CD8-positive, alpha-beta memory T cell (primary cell): ENCODE measurements at places on chromosomes 12 and 14. TPM values are rescaled to one million over a fixed set of nuclear protein-coding genes. Genes with fewer than 3 reads are reported as not detected.

DNA sequence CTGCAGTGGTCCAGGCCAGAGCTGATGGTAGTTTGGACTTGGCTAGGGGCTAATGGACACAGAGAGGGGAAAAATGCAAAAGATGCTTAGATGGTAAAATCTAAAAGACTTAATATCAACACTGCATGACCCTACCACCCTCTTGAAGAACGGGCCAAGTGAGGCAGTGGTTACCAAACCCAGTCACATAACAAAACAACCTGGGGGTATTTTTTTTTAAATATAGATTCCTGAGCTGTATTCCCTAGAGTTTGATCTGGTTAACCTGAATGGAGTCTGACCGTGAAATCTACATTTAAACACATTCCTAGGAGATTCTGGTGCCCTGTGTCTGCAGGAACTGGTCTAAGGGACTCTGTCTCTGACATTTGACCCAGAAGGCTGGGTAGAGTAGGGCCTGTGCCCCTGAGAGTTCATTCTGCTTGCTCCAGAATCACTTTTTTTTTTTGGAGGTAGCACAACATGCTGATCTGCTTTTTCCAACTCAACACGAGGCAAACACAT lies 15.7 kb downstream of the ABHD4 start:
- peaks cover 7% of the 10 kb centered on the region for H3K36me3 ChIP-seq
- no peak overlapping the region for H3K4me3 ChIP-seq
- no peaks in the 10 kb centered on the region for H3K4me1 ChIP-seq
- no peak for DNase-seq

- no peaks in the 10 kb centered on the region for H3K27me3 ChIP-seq
- no peak overlapping the region for H3K4me3 ChIP-seq
- no peak for DNase-seq
- H3K4me1 ChIP-seq: no peaks in the 10 kb centered on the region
Measured at GRCh38 chr12:450438-450837, 9.3 kb upstream of the B4GALNT3 start.

TAS2R46 gene
- 0.55 TPM for total RNA-seq

TAS2R8 gene
- total RNA-seq: not detected

DNA sequence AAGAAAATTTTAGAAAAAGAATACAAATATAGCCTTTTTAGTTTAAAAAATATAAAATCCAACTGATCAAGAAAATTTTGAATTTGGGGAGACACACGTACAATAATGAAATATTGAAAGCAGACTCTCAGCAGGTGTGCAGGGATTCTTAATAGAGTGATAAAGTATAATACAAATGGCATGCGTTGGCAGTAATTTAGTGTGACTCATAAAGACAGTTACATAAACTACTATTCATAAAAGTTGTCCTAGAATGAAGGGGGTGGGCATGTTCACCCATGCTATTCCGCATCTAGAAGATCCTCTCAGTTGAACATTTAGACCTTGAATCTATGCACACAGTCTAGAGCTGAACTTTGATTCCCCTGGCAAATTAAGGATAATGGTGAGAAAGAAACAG lies 200.4 kb upstream of the AVPR1A start:
- no peak for DNase-seq
- H3K36me3 ChIP-seq: no peaks in the 10 kb centered on the region
- no peak overlapping the region for H3K27ac ChIP-seq
- no peak overlapping the region for H3K4me3 ChIP-seq
- H3K27me3 ChIP-seq: no peaks in the 10 kb centered on the region
- H3K4me1 ChIP-seq: no peaks in the 10 kb centered on the region

- H3K4me1 ChIP-seq: no peaks in the 10 kb centered on the region
- DNase-seq: no peak
- no peak overlapping the region for H3K27ac ChIP-seq
- H3K27me3 ChIP-seq: no peaks in the 10 kb centered on the region
Measured at GRCh38 chr14:101371799-101372793, 189.2 kb upstream of the DIO3 start.

- no peaks in the 10 kb centered on the region for H3K4me1 ChIP-seq
- H3K27me3 ChIP-seq: no peaks in the 10 kb centered on the region
- H3K27ac ChIP-seq: no peak overlapping the region
Measured at GRCh38 chr12:106341086-106341877, 16.3 kb upstream of the POLR3B start.

ANKRD33 gene
- not detected for total RNA-seq

SNX6 gene
- total RNA-seq: 67.1 TPM

SRRM4 gene
- not detected for total RNA-seq

GRCh38 chr14:39665075-39665475 lies 232.8 kb upstream of the FBXO33 start:
- DNase-seq: no peak
- peaks cover 16% of the 10 kb centered on the region for H3K4me1 ChIP-seq
- no peaks in the 10 kb centered on the region for H3K36me3 ChIP-seq
- no peak overlapping the region for H3K27ac ChIP-seq

- H3K27me3 ChIP-seq: no peaks in the 10 kb centered on the region
- H3K27ac ChIP-seq: no peak overlapping the region
- no peak for DNase-seq
- H3K4me3 ChIP-seq: no peak overlapping the region
Measured at GRCh38 chr14:100091386-100091785, 26.2 kb downstream of the EVL start.

GRCh38 chr12:16730772-16731171 lies 124.8 kb upstream of the LMO3 start:
- H3K4me3 ChIP-seq: no peak overlapping the region
- no peaks in the 10 kb centered on the region for H3K4me1 ChIP-seq
- H3K27me3 ChIP-seq: no peaks in the 10 kb centered on the region
- no peak overlapping the region for H3K27ac ChIP-seq
- H3K36me3 ChIP-seq: no peaks in the 10 kb centered on the region

CDCA4 gene
- total RNA-seq: 76.7 TPM

DNA sequence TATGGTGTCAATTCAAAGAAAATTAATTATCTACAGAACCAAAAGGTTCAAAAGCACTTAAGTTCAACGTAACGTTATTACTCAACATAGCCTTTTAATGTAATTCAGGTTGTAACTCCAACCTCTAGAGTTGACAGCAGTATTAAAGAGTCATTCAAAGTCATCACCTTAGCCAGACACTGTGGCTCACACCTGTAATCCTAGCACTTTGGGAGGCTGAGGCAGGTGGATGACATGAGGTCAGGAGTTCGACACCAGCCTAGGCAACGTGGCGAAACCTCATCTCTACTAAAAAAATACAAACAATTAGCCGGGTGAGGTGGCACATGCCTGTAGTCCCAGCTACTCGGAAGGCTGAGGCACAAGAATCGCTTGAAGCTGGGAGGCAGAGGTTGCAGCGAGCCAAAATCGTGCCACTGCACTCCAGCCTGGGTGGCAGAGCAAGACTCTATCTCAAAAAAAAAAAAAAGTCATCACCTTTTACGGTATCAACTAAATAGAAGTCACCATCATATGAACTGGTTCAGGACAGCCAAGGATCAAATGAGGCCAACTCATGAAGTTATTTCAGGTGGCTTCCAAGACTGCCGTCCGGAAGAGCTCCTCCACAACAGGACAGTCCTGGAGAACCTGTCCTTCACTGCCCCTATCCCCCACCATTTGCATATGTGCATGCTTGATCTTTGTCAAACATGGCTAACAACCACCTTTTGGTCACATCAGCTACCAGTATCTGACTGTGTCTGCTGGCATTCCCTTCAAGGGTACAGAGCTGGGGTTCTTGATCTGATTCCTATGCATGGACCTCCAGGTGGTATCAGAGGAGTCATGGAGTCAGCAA lies 4.2 kb downstream of the PPTC7 start:
- no peaks in the 10 kb centered on the region for H3K27me3 ChIP-seq
- H3K4me1 ChIP-seq: peaks cover 78% of the 10 kb centered on the region
- no peaks in the 10 kb centered on the region for H3K36me3 ChIP-seq
- DNase-seq: peak; percentile 51

- H3K4me3 ChIP-seq: no peak overlapping the region
- no peaks in the 10 kb centered on the region for H3K36me3 ChIP-seq
- H3K4me1 ChIP-seq: no peaks in the 10 kb centered on the region
- DNase-seq: no peak
Measured at GRCh38 chr12:31037931-31038330, 35.7 kb upstream of the DDX11 start.

- H3K27me3 ChIP-seq: no peaks in the 10 kb centered on the region
- no peak overlapping the region for H3K4me3 ChIP-seq
- H3K27ac ChIP-seq: no peak overlapping the region
Measured at GRCh38 chr12:80183939-80184338, 84.6 kb downstream of the OTOGL start.

SYCP3 gene
- 0.27 TPM for total RNA-seq

GRCh38 chr12:50641566-50641965 lies 122.3 kb upstream of the ATF1 start:
- no peaks in the 10 kb centered on the region for H3K4me1 ChIP-seq
- H3K27me3 ChIP-seq: no peaks in the 10 kb centered on the region
- no peaks in the 10 kb centered on the region for H3K36me3 ChIP-seq
- no peak overlapping the region for H3K4me3 ChIP-seq
- no peak for DNase-seq

GRCh38 chr12:9343731-9344130 lies 135.5 kb upstream of the PZP start:
- H3K27me3 ChIP-seq: no peaks in the 10 kb centered on the region
- H3K4me1 ChIP-seq: peaks cover 48% of the 10 kb centered on the region
- no peak for DNase-seq

DNA sequence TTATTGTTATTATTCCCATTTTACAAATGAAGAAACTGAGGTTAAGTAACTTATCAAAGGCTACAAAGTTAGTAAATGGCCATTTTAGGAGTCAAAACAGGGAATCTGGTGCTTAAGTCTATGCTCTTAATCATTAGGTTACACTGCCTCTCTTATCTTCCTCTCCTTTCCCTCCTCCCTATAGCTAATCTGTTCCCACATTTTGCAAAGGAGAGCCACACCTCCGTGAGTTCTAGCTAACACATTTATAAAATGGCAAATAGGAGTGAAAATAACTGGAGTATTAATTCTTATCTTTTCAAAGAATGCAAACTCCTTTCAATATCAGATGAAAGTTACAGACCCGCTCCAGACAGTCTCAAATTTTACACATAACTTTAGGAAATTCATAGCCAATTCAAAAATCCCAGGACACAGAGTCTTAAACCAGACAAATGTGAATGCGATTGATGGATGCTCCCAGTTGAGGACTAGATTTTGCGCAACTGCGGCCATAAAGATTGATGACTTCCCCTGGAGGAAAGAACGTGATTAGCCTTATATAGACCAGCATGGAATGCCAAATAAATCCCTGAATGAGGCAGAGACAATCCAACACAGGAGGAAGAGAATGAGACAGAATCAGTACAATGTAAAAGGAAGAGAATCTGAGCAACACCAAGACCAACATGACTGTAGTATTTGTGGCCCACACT lies 225.0 kb upstream of the ARID2 start:
- no peak overlapping the region for H3K4me3 ChIP-seq
- H3K4me1 ChIP-seq: no peaks in the 10 kb centered on the region
- no peaks in the 10 kb centered on the region for H3K27me3 ChIP-seq
- DNase-seq: no peak

LRTM2 gene
- 0.24 TPM for total RNA-seq

DNA sequence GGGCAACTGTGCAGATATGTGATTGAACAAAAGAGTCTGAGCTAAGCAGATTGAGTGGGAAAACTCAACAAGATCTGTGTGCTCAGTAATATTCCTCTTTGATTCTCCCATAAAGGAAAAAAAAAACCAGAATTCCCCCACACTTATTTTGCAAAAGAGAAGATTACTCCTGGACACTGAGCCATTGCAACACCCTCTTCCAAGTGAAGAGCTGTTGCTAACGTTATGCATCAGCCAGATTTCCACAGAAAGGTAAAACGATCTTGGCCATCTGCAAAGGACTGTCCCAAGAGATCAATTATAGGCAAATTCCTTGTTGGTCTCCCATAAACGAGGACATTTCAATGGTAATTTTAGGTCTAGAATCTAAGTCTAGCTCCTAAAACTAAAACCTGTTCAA lies 587.7 kb downstream of the C12orf50 start:
- no peaks in the 10 kb centered on the region for H3K36me3 ChIP-seq
- no peak overlapping the region for H3K27ac ChIP-seq
- no peak overlapping the region for H3K4me3 ChIP-seq
- DNase-seq: no peak

P2RX7 gene
- 4.3 TPM for total RNA-seq

DNA sequence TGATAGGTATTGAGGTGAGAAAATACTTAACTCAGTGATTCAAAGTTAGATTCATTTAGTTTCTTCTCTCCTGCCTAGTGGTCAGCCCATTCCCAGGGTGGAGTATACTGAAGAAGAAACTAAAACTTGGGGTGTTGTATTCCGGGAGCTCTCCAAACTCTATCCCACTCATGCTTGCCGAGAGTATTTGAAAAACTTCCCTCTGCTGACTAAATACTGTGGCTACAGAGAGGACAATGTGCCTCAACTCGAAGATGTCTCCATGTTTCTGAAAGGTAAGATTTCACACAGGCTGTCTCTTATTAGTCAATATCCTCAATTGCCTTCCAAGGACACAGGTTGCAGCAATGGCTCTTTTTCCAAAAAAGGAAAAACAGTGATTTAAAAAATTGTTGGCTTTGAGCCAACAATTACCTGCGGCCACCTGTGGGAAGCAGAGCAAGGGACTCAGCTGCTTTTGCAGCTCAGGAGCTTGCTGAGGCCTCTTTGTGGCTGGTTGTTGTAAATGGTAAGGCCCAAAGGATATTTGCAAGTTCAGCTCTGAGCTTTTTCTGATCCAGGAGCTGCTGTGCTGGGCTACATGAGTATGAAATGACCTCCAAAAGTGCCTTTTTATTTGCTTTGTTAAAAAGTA lies 33.9 kb downstream of the TPH2 start:
- no peak overlapping the region for H3K4me3 ChIP-seq
- H3K27me3 ChIP-seq: no peaks in the 10 kb centered on the region
- no peak for DNase-seq
- no peaks in the 10 kb centered on the region for H3K4me1 ChIP-seq
- no peaks in the 10 kb centered on the region for H3K36me3 ChIP-seq

DNA sequence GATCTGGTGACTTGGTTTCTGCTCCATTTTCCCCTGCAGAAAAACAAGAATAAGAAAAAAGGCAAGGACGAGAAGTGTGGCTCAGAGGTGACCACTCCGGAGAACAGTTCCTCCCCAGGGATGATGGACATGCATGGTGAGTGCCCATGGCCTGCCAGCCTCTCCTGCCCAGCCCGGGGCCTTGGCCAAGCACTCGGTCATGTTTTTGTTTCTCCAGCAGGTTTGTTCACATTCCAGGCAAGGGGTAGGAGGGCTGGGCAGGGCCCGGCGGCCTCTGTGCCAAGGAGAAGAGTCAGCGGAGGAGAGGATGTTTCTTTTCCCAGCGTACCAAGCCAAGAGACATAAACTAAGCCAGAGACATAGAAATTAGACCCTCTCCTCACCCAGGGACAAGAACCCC lies 13.6 kb downstream of the BCL7A start:
- no peak overlapping the region for H3K4me3 ChIP-seq
- H3K27me3 ChIP-seq: no peaks in the 10 kb centered on the region
- H3K4me1 ChIP-seq: no peaks in the 10 kb centered on the region
- no peak for DNase-seq

DNA sequence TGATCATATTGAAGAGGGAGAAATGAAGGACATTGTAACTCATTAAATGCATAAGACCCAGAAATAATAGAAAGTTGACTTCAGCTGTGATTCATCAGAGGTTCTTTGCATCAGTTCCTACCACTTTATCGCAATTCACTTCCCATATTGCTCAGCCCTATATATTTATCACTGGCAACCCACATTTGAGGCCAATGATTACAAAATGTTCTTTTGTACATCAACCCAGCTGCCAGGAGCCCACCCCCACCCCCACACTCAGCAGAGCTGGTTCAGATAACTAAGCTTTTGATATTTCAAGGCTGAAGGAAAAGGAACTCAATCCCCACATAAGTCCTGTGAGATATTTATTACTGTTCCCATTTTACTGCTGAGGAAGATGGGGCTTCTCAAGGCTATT lies 51.2 kb upstream of the TMPO start:
- no peak for DNase-seq
- H3K27me3 ChIP-seq: no peaks in the 10 kb centered on the region
- H3K4me3 ChIP-seq: no peak overlapping the region
- H3K27ac ChIP-seq: no peak overlapping the region
